Activated naive CD8-positive, alpha-beta T cell treated with anti-CD3 and anti-CD28 coated beads, Interleukin-2, amount 50 U/mL, for 24 hours (primary cell): ENCODE measurements at places on chromosomes 11 and 22.
A peak's percentile ranks its signal among the peaks of the same experiment; 100 is the strongest.

DNA sequence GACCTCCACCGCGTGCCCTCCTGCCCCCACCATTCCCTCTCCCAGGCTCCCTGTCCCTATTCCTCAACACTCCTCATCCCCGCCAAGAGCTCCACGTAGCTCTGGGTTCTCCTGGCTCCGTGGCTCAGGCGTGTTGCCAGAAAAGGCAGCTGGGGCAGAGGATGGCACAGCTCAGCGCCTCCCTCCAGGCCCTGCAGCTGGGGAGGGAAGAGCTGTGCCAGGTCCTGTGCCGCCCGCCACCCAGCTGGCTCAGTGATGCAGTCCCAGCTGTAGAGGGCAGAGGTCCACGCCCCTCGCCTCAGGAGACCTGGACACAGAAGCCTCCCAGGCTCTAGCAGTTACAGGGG, 4.2 kb downstream of the ARHGAP1 start:
- DNase-seq: no peak

GRCh38 chr22:31247726-31248125, 35.6 kb downstream of the LIMK2 start:
- DNase-seq: no peak

GRCh38 chr22:48179571-48180546, 1417.4 kb downstream of the TBC1D22A start:
- no peak for DNase-seq

DNA sequence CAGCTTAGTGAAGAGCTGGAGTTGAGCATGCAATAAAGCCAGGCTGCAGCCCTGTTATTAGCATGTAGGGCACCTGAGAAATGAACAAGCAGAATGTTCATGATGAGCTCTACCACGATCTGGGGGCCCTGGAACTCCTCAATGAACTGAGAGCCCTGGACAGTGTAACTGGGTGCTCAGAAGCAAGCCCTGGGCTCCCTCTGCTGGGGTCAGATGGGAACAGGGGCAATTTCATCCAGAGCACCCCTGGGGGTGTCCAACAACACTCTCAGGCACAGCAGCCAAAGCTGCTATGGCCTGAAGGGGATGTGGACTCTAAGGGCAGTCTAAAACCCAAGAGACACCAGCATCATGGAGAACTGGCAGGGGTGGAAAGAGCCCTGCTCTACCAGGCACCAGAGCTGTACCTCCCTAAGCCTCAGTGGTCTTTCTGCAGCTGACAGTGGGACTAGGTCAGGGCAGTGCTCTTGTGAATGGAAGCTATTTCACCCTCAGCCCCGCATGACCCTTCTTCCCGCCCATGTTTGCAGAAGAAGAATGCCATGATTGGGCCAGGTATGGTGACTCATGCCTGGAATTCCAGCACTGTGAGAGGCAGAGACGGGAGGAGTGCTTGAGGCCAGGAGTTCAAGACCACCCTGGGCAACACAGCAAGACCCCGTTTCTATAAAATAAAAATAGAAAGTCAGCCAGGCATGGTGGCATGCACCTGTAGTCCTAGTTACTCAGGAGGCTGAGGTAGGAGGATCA, 28.9 kb downstream of the THOC5 start:
- peak; percentile 7 for DNase-seq

DNA sequence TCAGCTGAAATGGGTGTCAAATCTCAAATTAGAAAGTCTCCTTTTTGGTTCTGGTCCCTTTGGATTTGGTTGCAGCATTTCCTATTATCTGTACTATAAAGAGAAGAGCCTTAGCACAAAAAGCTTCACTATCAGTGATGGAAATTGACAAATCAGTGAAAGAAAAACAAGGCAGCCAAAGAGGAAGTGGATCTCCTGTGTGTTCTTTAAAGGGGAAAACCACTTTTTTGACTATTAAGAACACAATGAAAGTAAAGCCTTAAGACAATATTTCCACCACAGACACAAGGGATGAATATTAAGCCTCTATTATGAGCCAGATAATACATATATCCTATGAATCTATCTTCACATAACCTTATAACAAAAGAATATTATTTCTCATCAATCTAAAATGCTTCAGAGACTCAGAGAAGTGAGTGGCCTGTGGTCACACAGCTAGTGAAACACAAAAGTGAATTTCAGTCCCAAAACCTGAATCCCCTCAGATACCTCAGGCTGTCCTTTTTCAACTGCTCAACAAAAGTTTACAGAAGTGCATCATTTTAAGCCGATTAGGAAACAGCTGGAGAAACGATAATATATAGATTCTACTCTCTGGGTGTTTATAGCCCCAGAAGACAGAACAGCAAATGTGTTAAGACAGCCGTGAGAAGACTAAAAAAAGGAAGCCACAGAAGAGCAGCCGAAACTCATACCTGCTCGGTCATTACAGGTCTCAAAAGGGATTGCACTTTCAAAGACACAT, 24.4 kb upstream of the FSHB start:
- no peak for DNase-seq

- DNase-seq: no peak
Measured at GRCh38 chr11:115581871-115582639, 77.8 kb upstream of the CADM1 start.

DNA sequence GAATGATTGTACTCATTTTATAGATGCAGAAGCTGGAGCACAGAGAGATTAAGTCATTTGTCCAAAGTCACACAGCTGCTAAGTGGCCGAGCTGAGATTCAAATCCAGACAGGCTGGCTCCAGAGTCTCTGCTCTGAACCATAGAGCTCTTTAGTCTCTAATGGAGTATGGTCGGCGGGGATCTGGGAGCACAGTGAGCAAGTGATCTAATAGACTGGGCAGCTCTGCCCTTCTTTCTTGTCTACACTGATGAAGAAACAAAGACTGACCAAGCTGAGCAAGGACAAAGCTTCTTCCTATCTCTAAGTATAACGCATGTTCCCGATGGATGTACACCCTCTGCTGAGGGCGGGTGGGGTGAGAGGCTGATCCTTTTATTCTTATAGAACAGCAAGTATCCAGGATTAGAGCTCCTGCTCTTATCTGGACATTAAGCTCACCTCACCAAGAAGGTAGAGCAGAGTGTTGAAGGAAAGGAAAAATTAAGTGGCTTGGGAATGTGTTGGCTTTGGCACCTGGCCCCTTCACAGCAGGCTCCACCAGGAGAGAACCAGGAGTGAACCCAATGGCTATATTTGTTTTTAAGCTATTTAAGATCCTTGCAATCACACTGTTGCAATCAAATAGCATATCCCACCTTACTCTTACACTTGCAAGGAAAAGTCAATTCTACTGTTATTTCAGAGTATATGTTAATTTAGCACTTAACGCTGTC, 68.7 kb downstream of the ETS1 start:
- no peak for DNase-seq

- DNase-seq: no peak
Measured at GRCh38 chr22:41052661-41053490, 39.5 kb upstream of the EP300 start.

DNA sequence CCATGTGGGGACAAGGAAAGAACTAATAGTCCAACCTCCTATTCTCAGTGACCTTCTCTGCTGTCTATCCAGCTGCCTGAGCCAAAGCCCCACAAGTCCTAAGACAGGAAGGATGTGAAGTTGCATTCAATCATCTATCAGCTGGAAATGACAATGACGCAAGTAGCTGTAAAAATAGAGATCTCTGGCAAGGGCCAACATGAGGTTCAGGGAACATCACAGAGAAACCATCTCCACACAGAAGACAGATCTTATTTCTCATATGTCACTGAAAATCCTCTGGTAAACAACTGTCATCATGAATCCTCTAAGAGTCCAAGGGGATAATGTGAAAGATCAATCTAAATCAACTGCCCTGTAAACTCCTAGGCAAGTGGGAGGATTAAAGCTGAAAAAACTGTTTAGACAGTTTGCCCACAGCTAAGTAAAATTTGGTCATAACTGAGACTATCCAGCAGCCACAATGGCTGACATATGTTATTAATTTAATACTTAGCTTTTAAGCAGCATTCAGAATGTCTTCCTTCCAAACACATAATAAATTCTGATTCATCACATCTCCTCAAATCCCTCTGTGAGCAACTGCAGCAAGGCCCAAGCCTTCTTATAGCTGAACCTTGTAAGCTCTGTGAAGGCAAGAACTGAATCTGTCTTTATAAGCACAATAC, 52.1 kb downstream of the ALG9 start:
- DNase-seq: no peak

GRCh38 chr11:35288817-35289541, 130.4 kb downstream of the SLC1A2 start:
- no peak for DNase-seq
